Brain (organoid and tissue), 16 donors: ENCODE measurements at places on chromosomes 13 and 19.

- no peak for DNase-seq
These were observed 47.5 kb upstream of the LSM14A start for GRCh38 chr19:34124828-34125227.

DNA sequence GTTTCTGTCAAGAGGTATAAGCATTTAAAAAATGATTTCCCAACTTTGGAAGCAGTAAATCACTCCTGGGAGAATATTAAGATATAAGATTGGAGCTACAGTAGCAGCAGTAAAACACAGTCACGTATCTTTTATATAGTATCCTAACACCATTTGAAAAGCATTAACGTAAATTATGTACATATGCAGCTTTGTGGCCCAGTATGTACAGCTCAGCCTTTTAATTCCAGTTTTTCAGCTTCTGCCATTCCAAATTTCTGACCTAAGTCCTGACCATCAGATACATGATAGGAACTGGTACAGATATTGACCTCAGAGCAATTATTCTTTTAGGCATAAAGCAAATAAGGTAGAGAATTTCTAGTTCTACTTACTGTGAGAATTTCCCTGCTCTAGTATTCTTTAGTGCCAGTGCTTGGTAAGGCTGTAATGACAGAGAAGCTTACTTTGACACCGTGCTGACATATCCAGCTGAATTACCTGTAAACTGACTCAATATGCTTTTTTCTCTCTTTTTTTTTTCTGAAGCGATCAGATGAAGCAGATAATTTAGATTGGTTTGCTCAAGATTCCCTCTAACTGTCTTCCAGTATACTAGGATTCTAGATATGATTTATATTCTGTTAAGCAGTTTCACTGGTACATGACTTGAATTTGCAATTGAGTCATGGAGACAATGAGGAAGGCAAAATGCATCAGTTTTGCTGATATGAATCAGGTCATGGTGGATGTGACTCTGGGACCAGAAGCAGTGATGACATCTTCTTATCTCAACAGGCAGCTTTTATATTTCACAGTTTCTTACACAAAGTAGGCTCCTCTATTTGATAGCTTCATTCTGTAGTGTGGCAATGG, 703.6 kb downstream of the SLITRK6 start:
- no peak for DNase-seq

- DNase-seq: peak; percentile 74
These were observed 412.1 kb downstream of the KLF12 start for GRCh38 chr13:73722120-73722519.

GRCh38 chr13:44601586-44601985, 25.5 kb upstream of the TSC22D1 start:
- no peak for DNase-seq

GRCh38 chr13:113724780-113725315, 34.2 kb upstream of the TMEM255B start:
- peak; percentile 86 for DNase-seq

GRCh38 chr19:10412257-10412977, 7.9 kb upstream of the PDE4A start:
- DNase-seq: no peak

DNA sequence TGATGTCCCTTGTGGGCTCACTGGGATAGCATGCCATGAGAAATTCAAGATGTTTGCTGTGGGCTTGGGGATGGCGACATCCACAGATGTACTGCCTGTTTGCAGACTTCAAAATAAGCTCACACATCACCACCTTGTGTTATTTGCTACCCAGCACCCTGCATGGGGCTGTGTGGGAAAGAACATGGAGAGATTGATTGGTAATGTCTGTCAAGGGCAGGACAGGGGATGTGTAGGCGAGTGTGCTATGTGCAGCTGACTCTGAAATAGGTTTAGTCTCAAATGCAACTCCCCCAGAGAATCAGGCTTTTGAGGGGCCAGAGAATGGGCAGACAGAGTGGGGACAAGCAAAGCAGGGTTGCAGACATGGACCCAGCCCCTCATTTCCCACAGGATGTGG, 24.7 kb downstream of the PNPLA6 start:
- no peak for DNase-seq

DNA sequence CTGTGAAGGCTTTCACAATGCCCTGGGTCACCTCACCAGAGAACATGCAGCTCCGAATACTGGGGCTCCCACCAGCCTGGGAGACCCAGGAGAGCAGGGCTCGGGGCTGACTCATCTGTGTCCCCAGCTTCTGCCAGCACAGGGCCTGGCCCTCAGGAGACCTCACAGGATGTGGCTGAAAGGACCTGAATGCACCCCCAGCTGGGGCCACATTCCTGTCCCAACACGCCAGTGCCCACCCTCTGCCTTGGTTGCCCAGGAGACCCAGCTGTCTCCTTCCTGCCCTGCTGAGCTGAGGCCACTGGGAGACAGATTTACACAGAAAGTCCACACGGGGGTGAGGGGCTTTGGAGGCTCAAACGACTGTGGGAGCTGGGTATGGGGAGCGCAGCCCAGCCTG, 11.9 kb downstream of the BCAT2 start:
- no peak for DNase-seq

GRCh38 chr19:35330475-35330874, 1.5 kb downstream of the CD22 start:
- no peak for DNase-seq

DNA sequence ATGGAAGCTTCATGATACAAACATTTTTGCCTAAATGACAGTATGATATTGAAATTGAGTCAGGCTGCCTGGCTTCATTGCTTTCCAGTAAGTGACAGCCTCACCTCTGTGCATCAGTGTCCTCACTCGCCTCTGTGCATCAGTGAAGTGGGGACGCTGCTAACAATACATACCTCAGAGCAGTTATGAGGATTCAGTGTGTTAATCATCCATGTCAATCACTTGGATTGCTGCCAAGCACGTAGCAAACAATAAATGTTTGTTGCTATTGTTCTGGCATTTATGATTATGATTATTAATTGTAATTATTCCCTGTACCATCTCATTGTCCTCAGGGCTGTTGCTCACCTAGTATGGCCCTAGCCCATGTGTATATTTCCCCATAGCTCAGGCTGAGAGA, 8.8 kb downstream of the PPP2R1A start:
- DNase-seq: no peak

DNA sequence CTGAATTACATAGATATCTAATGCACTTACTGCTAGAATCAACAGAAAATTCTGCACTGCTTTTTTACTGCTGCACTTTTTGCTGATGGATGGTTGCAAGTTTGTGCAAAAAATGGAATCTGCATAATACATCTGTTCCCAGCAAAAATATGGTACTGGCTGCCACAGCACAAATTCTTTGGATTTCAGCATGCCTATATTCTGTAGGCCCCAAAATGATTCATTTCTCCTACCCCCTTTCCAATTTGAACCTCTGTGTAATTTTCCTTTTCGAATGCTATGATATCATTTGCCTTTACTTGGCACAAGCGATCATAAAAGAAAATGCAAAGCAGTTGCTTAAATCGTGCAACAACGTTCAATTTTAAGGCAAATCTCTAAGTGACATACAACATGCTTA, 524.2 kb upstream of the NBEA start:
- DNase-seq: peak; percentile 78

DNA sequence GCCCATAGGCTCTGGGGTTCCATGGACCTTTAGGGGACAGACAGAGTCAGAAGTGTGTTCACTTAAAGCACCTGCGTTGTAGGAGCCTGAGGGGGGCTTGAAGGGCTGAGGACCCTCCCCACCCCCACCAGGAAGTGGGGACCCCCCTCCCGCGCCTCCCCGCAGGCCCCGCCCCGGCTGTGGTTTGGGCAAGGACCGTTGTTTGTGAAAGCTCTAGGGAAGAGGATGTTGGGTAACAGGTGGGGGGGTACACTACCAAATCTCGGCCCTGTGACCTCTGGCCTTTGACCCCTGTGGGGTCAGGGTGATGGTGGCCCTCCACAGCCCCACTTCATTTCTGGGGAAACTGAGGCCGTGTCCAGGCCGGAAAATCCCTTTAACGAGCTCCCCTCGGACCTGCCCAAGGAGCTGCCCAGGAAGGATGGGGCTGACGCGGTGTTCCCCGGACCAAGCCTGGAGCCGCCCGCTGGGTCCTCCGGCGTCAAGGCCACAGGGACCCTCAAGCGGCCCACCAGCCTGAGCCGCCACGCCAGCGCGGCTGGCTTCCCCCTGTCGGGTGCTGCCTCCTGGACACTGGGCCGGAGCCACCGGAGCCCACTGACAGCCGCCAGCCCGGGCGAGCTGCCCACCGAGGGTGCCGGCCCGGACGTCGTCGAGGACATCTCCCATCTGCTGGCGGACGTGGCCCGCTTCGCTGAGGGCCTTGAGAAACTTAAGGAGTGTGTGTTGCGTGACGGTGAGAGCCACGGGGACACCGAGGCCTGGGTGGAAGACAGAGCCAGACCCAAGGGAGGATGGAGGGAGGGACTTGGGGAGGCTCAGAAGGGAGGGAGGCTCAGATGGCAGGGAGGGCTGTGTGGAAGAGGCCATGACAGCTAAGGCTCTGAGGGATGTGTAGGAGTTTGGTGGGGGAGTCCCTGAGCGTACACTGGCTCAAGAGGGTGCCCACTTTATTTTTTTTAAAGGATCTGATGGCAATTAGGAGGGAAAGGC, 1.3 kb downstream of the ARHGAP45 start:
- no peak for DNase-seq

DNA sequence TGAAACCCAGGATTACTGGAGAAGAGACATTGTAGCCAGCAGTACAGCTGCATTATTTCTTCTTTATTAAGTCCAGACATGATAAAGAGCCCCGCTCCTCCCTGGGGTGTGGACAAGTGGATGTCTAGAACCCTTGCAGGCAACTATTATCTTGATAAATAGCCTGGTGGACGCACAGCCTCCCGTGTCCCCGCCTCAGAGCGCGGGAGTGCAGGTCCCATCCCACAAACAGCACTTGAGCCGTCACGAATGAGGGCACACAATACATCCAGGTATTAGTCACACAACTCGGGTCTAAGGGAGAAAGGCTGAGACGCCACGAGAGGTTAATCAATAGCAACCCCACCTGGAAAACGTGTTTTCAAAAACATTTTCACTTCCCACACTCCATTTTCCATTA, 213.2 kb upstream of the SOX1 start:
- DNase-seq: peak; percentile 58

- DNase-seq: no peak
These were observed 9.1 kb downstream of the FOXO1 start for GRCh38 chr13:40657307-40657706.

DNA sequence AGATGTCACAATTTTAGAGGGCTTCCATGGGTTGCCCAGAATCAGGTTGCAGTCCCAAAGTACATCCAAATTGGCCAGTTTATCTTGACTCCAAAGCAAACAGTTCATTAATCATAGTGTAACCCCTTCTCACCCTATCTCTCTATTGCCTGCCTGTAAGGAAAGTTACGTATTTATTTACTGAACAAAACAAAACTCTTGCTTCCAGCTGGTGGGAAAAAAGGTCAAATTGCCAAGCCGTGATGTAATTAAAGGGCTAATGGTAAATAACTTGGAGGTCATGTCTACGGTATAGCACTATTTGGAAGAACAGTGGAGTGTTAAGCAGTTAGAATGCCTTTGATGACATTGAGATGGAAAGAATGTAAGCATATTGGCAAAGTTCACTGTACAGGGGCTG, 214.0 kb downstream of the DLEU7 start:
- no peak for DNase-seq

GRCh38 chr19:40726279-40726678, 9.4 kb downstream of the ITPKC start:
- no peak for DNase-seq

DNA sequence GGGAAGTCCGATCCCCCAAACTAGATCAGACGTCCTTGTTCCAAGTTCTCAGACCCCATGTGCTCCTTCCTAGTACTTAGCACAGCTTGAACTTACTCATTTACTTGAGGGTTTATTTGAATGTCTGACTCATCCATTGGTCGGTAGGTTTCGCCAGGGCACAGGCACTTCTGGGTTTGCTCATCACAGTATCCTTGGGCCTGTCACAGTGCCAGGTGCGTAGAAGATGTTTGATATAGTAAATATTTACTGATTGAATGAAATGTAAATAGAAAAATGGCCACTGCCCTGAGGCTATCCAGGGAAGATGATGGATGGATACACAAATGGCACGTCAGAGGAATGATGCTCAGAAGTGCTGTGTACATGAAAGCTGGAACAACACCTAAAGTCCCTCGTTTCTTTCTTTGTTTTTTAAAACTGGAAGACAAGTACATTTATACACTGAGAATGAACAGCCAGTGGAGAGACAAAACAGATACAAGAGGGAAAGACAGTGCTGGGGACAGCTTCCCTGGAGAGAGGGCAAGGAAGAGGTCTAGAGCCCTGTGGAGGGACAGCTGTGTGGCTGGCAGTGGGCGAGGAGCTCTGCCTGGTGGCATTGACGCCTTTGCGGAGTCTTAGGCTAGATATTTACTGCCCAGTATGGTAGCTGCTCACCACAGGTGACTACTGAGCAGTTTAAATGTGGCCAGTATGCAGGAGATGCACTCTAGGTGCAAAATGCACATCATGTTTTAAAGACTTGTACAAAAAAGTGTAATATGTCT, 31.2 kb upstream of the KL start:
- DNase-seq: no peak

DNA sequence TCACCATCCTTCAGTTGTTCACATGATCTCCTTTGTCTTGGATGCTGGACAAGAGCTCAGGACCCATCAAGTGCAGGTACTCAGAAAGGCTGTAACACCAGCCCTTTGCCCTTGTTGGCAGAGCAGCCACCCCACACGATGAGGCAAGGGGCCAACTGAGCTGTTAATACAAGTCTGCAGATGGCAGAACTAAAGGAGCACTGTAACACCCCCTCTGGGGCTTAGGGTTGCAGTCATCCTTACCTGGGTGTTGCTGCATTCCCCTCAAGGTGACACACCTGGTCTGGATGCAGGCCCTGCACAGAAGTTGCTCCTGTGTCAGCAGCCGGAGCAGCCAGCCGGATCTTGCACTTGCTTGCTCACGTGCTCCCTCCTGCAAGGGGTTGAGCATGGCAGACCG, 52.0 kb downstream of the STARD13 start:
- DNase-seq: no peak

GRCh38 chr19:46639358-46640182, 3.6 kb upstream of the GNG8 start:
- peak; percentile 55 for DNase-seq

DNA sequence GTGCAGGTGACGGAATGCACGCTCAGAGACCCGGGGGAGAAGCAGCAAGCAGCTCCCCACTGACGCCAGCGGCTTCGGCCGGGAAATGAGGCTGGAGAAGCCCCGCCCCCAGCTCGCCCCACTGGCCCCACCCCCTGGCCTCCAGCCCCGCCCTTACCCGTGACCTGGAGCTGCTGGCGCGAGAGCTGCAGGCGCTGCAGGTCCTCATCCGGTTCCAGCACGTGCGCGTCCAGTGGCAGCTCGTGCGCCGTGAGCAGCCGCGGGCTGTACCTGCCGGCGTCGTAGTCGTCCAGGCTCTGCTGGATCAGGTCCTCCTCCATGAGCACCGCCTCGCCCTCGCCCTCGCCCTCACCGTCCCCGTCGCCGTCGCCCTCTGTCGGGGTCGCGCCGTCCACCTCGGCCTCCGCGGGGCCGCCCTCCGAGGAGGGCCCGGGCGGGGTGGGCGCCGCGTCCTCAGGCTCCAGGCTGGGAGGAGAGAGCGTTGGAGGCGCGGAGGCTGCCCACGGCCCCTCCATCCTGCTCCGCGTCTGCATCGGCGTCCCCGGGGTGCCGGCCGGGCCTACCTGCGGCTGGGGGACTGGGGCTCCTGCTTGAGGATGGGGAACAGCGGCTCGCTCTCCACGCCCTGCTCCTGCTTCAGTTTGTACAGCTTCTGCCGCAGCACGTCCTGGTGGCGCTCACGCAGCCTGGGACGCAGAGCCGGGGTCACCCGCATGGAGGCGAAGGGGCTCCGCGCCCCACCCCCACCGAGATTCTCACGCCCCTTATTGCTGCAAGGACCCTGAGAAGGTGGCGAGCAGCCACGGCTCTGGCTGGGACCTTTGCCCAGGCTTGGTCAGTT, 6.4 kb upstream of the TBXA2R start:
- DNase-seq: no peak
